ENCODE measurements at places on chromosomes 11 and 22. TPM values are rescaled to one million over a fixed set of nuclear protein-coding genes. Genes with fewer than 3 reads are reported as not detected.

The EXT2 gene
- 111 TPM for total RNA-seq

The SCARF2 gene
- total RNA-seq = 5.7 TPM

The TNNT3 gene
- total RNA-seq = not detected

The SCGB1A1 gene
- total RNA-seq = not detected

The PSMA1 gene
- 155 TPM for total RNA-seq

The OR56A1 gene
- not detected for total RNA-seq

The IFITM10 gene
- 0.52 TPM for total RNA-seq

The HPX gene
- not detected for total RNA-seq

The SCN3B gene
- 10.0 TPM for total RNA-seq

The CARD18 gene
- total RNA-seq = not detected

The RFPL3 gene
- total RNA-seq = not detected

The MMP20 gene
- not detected for total RNA-seq

The OR52I2 gene
- not detected for total RNA-seq

The SLC35C1 gene
- 4.4 TPM for total RNA-seq

The PATE4 gene
- total RNA-seq = not detected

The EWSR1 gene
- 135 TPM for total RNA-seq

The PLEKHA7 gene
- total RNA-seq = 1.3 TPM

The LGALS12 gene
- not detected for total RNA-seq

The OR4A16 gene
- not detected for total RNA-seq

The KCNE3 gene
- total RNA-seq = 0.11 TPM

The BARX2 gene
- total RNA-seq = not detected

The MYOD1 gene
- total RNA-seq = not detected

The C11orf86 gene
- not detected for total RNA-seq

The SLC7A4 gene
- not detected for total RNA-seq

The MRGPRX4 gene
- 0.87 TPM for total RNA-seq

The FAM180B gene
- not detected for total RNA-seq

The GLB1L2 gene
- total RNA-seq = 0.34 TPM

The MPEG1 gene
- total RNA-seq = not detected

The THYN1 gene
- 63.4 TPM for total RNA-seq

The ACTN3 gene
- total RNA-seq = not detected

All from dermis lymphatic vessel endothelial cell (primary cell).